ENCODE measurements at places on chromosomes 7 and 10. TPM values are rescaled to one million over a fixed set of nuclear protein-coding genes. Genes with fewer than 3 reads are reported as not detected.

RASA4 gene
- total RNA-seq = 3.9 TPM

ZNF425 gene
- 1.9 TPM for total RNA-seq

DNA sequence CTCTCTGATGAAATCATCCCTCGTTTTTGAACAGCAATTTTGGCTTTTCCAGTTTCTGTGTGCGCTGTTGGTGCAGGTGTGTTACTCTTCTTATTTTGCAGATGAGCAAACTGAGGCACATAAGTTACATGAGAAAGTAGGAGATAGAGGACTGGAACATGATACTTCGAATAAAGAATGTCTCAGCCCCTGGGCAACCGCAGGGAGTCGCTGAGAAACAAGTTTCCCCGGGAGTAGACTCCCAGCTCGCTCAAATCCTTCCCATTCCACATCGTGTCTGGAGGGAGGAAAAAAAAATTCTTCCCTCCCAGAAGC lies 18.0 kb downstream of the MXI1 start:
- DNase-seq = no peak

DNA sequence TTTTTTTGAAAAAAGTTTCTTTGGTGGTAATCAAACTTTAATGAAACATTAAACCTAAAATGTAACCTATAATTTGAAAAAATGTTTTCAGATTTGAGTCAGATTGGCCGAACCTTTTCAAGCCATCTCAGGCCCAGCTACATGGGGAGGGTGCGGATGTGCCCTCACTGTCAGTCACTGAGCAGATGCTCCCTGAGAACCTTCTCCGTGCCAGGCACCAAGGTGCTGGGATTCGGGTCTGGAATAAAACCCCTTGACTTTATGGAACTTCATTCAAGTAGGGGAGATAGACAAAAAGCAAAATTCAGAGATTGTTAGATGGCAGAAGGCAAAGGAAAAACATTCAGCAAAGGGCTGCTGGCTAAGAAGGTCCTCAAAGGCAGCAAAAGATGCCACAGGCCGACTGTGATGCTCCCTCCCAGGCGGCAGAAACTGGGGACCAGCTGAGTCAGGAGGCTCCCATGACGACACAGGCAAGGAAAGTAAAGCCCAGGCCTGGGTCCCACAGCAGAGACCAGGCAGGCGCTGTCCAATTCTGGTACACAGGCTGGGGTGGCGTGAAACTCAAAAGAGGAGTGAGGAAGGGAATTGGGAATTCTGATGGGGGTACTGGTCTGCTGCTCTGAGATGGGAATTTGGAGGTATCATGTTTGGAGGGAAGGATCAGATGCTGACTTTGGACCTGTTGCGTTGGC lies 82.2 kb upstream of the DDC start:
- DNase-seq = no peak

GRCh38 chr7:42734568-42734967 lies 177.3 kb downstream of the C7orf25 start:
- DNase-seq = no peak

GRCh38 chr10:17290226-17290625 lies 62.2 kb downstream of the VIM start:
- no peak for DNase-seq

CPA4 gene
- 337 TPM for total RNA-seq

GRCh38 chr10:53886325-53887300 lies 914.4 kb downstream of the PCDH15 start:
- DNase-seq = no peak

Data from MG63 (cell line).